ENCODE measurements at places on chromosomes 13 and 19. TPM values are rescaled to one million over a fixed set of nuclear protein-coding genes. Genes with fewer than 3 reads are reported as not detected.
A peak's percentile ranks its signal among the peaks of the same experiment; 100 is the strongest.

Gene SIGLEC11
- total RNA-seq, result 0.60 TPM

Gene KLF5
- total RNA-seq, result 0.84 TPM

Gene ZNF799
- total RNA-seq, result 2.3 TPM

GRCh38 chr13:79861731-79862130 lies 380.8 kb downstream of the NDFIP2 start:
- DNase-seq, result no peak

Gene ADPRHL1
- total RNA-seq, result 468 TPM

Gene VSTM1
- not detected for total RNA-seq

Gene C19orf67
- not detected for total RNA-seq

Gene CABP5
- total RNA-seq, result not detected

Gene TNFSF9
- 0.78 TPM for total RNA-seq

DNA sequence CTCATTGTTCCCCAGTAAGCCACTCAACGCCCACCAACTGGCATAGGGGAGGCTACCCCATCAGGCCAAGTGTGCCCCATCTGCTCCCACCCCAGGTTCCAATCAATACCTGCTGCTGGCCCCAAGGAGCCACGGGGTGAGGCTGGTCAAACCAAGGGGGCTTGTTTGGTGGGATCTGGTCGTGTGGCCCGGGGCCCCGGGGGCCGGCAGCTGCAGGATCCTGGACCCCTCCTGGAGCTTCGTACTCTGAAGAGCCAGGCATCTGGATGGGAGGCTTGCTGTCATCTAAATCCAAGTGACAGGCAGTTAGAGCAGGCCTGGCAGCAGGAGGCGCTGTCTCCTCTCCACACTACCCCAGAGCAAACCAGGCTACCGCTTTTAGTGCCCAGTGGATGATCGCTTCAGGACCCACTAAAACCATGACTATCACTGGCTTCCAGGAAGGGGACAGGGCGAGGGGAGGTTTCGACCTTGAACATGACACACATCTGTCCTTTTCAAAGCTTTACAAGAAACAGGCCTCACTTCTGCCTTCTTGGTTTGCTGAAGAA lies 14.2 kb downstream of the CHERP start:
- no peak for DNase-seq

- DNase-seq, result no peak
Observed at GRCh38 chr13:45872566-45872965, 21.0 kb upstream of the SIAH3 start.

GRCh38 chr13:75993823-75994222 lies 357.7 kb downstream of the LMO7 start:
- no peak for DNase-seq

Gene CASP14
- total RNA-seq, result not detected

Gene PRPF31
- total RNA-seq, result 39.5 TPM

DNA sequence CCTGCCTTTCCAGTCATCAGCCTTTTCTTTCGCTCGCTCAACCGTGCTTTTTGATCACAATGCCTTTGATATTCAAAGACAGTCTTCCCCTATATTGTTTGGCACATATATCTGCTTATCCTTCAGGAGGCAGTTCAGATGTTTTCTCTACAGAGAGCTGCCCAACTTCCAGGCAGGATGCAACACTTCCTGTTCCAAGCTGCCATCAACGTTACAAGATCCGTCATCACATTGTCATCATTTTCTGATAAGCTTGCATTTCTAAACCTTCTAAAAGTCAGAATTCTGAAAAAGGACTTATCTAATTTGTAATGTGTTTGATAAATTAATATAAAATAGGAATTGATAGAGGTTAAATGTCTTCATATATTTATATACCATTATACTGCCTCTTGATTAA lies 574.2 kb downstream of the TBC1D4 start:
- no peak for DNase-seq

- DNase-seq, result peak; percentile 89
Observed at GRCh38 chr19:42440357-42441048, 2.2 kb downstream of the CXCL17 start.

DNA sequence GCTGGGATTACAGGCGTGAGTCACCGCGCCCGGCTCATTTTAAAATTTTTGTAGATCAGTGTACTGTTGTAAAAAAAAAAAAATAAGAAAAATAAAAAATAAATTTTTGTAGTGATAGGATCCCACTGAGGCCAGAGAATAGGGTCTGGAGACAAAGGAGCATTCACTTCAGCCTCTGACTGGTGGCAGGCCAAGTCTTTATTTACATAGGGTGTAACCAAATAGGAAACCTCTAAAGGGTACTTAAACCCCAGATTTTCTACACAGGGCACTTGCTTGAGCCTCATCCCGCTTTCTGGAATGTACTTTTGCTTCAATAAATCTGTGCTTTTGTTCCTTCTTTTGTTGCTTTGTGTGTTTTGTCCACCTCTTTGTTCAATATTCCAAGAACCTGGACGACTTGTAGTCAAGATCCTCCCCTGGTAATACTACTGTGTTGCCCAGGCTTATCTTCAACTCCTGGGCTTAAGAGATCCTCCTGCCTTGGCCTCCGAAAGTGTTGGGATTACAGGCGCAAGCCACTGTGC lies 2.1 kb upstream of the PDCD2L start:
- no peak for DNase-seq

GRCh38 chr13:81779876-81780275 lies 1439.0 kb upstream of the SPRY2 start:
- no peak for DNase-seq

- DNase-seq, result no peak
Observed at GRCh38 chr13:22883956-22884355, 296.8 kb upstream of the SGCG start.

Gene TMEM38A
- total RNA-seq, result 42.7 TPM
